ENCODE measurements at places on chromosomes 3 and 15.
A peak's percentile ranks its signal among the peaks of the same experiment; 100 is the strongest.

- DNase-seq, result no peak
Observed at GRCh38 chr3:16449369-16449768, 64.1 kb downstream of the RFTN1 start.

- DNase-seq, result peak; percentile 26
Observed at GRCh38 chr3:196471551-196471950, 32.0 kb downstream of the RNF168 start.

DNA sequence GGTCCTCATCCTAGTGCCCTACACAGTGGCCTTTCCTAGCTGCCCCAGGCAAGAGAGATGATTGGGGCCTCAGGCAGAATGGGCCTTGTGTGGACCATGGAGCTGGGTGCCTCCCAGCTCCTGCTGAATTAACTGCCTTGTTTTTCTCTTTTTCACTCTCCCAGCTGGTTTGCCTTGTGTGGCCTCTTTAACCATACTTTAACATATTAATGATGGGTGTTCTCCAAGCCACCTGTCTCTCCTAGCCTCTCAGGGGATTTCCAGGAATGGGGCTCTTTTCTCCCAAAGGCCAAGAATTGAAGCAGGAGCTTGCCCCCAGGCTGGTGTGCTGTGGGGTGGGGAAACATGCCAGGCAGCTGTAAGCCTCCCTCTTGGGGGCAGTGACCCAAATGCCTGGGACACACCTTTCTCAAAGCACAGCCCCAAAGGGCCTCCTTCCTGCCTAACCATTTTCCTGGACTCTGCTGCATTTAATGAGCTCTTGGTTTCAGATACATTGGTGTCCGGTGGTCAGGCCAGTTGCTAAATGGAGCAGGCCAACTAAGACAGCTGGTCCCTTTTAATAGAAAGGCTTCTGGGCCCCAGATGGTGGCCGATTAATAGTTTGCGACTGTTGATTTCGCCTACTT, 5.6 kb downstream of the ALPK3 start:
- DNase-seq, result no peak

- peak; percentile 72 for DNase-seq
Observed at GRCh38 chr3:124584552-124585391, 145.5 kb upstream of the UMPS start.

GRCh38 chr15:27844018-27844666, 255.0 kb downstream of the OCA2 start:
- peak; percentile 78 for DNase-seq

- DNase-seq, result no peak
Observed at GRCh38 chr3:172119266-172119969, 80.0 kb downstream of the FNDC3B start.

- DNase-seq, result peak; percentile 60
Observed at GRCh38 chr15:43204016-43204901, 16.6 kb downstream of the EPB42 start.

- no peak for DNase-seq
Observed at GRCh38 chr3:23619705-23620637, 185.8 kb upstream of the UBE2E1 start.

- DNase-seq, result no peak
Observed at GRCh38 chr3:139715166-139715565, 37.4 kb upstream of the NMNAT3 start.

- peak; percentile 13 for DNase-seq
Observed at GRCh38 chr15:37693926-37694325, 240.5 kb upstream of the TMCO5A start.

- no peak for DNase-seq
Observed at GRCh38 chr15:69921626-69922619, 175.8 kb downstream of the TLE3 start.

DNA sequence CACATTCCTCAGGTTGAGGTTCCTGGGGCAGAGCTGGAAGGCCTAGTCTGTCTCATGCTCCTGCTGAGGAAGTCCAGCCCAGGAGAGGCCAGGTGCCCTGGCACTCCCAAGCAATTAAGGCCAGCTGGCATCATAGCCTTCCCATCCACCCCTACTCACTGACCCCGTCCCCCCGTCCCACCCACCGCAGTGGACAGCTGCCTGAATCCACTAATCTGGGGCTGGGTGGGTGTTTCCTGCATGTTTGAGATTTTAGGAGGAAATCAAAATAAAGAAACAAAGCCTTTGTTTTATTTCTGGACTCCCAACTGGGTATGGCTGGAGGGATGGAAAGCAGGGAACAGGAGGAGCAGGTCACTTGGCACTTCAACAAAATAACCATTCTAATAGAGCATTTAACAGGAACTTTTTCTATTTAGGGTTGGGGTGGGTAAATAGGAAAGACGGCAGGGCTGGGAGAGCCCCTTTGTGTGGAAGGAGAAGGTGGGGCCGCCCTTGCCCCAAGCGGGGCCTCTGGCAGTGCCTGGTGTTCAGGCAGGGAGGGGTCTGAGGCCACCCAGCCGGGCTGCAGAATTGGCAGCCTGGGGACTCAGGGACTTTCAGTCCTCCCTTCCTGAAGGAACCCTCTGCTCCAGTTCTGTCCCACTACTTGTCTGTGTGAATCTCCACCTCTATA, 8.5 kb downstream of the MRAS start:
- DNase-seq, result no peak

DNA sequence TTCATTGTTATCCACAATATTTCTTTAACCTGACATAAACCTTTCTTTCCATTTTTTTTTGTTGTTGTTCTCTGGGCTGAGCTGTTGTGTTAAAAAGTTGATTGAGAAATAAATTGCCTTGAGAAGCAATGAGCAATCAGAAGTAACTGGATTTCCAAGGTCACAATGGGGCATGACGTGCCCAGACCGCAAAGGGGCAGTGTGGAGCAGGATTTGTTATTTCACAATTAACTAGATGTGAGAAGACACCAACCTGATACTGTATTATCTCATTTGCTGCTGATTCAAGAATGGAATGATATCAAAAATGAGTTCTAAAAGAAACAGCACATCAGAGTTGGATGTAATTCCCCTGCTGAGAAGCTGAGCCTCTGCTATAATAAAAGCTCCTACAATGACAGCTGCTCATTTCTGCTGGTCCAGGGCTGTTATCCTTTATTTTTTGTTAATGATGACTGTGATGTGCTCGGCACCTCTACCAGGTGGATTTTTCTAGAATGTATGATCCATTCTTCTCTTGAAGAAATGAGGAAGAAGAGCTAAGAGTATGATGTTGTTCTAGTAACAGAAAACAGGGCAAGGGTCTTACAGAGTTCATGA, 28.1 kb downstream of the CPNE4 start:
- peak; percentile 39 for DNase-seq

All from kidney tubule cell (primary cell).